Activated CD8-positive, alpha-beta memory T cell treated with anti-CD3 and anti-CD28 coated beads for 48 hours (primary cell): ENCODE measurements at places on chromosomes 12 and 14.

DNA sequence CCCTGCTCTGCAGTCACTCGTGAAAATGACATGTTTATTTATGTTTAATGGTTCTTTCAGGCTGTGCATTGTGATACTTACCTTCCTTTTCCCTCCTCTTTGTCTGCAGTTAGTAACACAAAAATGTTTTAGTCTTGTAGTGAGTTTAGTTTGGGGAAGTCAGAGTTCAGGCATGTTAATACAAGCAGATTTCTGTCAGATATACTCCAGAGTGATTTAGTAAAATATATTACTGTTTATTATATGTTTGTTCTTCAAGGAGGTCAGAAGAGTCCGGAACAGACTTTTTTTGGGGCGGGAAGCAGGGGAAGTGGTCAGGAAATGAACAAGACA, 28.7 kb downstream of the MSRB3 start:
- DNase-seq: no peak

- DNase-seq: no peak
These were observed 38.7 kb upstream of the SYCP3 start for GRCh38 chr12:101777978-101778377.

- no peak for DNase-seq
These were observed 21.5 kb downstream of the RIN3 start for GRCh38 chr14:92534932-92535643.

- DNase-seq: no peak
These were observed 58.3 kb downstream of the SLC15A5 start for GRCh38 chr12:16218934-16219751.

DNA sequence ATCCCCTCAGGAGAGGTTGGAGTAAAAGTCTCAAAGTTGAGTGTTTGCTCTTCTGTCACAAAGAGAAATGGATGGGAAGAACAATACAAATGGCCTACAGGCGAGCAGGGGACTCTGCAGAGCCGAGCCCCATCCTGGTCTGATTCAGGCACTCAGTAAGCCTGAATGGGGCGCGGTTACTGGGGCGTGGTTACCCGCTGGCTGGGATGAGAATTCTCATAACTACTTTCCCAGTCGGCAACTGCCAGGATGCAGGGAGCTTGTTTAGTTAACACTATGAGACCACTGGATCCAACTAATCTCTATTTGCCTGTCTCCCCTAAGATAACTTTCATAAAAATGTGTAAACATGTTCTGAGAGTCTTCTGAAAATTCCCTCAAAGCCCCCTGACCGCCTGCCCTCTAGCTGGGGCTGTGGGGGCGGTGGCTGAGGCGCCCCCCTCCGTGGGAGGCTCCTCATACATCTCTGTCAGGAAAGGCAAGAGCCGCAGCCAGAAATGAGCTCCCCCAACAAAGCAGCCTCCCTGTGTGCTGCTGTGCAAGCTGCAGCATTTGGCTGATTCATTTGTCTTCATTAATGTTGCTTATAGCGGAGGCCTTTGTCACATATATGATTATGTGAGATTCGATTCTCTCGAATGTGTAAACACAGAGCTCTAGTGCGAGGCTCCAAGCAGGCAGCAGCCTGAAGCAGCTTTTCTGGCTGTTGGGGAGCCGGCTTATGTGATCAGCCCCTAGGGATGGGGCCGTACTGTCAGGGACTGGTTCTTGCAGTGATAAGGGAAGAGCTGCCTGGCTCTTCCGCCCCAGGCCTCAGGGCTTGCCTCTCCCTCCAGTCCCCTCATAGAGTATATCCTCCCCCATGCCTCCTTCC, 126.1 kb upstream of the ARHGAP5 start:
- no peak for DNase-seq

GRCh38 chr12:51320695-51321320, 3.2 kb downstream of the BIN2 start:
- DNase-seq: no peak

GRCh38 chr12:51323966-51324895, at the start of gene BIN2:
Gene BIN2 (minus strand): TSS chr12:51324174. CDS start chr12:51324102, 72 bp downstream.
- peak; percentile 52 for DNase-seq

DNA sequence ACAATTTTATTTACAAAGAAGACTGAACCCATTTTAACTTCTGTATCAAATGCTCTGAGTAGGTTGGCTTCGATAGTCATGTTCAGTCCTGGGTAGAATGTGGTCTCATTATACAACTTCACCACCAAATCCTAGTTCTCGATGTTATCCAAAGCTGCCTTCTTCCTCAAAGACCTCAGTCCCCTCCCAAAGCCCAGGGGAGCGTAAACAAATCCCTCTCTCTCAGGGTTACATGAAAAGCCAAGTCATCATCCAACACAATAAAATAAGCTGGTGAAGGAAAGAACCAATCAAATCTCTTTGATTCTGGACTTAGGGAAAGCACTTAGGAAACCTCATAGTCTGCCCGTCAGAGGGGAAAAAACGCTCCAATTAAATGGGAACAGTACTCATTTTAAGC, 9.1 kb downstream of the PTCSC3 start:
- no peak for DNase-seq

DNA sequence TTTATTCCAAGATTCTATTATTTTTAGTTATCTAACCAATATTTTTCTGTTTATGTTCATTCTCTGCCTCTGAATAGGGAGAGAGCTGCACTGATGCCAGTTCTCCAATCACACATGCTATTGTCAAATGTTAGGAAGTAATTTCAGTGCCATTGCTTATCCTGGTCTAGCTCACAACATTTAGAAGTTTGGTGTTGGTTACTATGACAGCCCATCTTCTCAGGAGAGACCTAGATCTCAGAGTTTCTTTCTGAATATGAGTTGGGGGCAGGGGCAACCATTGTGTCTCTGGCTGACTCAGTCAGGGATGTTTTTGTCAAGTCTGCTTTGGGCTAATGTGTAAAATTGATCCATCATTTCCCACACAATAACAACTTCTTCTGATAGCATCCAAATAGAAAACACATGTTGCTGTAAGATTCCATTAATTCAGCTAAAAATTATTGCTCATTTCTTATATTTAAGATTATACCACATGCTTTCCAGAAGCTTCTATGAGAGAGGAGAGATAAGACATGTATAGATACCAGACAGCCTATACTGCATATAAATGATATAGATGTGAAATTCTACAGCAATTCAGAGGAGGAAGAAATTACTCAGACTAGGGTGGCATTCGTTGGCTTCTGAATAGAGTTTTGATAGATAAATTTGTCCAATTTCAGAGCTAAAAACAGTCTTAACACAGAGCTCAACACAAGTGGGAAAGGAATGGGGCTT, 64.8 kb downstream of the DACT1 start:
- DNase-seq: no peak

DNA sequence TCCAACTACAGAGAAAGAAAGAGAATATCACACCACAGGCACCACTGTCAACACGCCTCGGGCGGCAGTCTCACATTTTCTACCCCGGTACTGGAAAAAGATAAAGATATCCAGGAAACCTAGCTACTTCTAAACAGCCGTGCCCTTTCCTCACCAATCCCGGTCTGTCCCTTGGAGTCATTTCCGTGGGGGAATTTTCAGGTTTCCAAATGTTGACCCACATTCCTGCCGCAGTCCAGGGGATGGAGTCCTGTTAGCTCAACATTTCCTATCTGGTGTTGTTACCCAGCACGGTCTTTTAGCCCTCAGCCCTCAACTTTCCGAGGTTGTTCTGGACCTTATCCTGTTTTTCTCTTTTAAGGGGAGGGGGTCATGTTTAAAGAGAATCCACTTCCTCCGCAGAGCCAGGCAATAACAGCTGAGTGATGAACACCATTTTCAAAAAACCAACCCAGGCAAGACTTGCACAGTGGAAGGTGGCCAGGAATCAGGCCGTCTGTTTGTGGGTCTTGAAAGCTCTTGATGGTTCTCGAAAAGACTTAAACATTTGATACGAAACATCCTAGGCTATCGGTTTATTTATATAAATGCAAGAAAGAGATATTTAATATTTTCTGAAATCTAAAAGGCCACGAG, 4.6 kb downstream of the SSH1 start:
- DNase-seq: no peak

DNA sequence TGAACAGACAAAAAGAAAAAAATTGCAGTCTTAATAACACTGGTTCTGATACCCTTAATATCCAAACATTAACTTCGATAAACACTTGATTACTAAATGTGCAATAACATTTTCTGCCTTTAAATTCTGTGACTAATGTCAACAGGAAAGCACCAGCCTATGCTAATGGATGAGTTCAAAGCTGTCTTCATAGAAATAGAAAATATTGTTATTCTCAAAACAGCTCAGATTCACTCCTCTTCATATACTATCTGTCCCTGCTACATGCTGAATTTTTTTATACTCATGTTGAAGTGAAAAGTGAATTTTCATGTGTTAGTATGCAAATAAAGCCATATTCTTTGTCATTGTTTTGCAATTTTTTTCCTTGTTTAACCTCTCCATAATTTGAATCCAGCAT, 13.9 kb downstream of the TAS2R43 start:
- DNase-seq: no peak

DNA sequence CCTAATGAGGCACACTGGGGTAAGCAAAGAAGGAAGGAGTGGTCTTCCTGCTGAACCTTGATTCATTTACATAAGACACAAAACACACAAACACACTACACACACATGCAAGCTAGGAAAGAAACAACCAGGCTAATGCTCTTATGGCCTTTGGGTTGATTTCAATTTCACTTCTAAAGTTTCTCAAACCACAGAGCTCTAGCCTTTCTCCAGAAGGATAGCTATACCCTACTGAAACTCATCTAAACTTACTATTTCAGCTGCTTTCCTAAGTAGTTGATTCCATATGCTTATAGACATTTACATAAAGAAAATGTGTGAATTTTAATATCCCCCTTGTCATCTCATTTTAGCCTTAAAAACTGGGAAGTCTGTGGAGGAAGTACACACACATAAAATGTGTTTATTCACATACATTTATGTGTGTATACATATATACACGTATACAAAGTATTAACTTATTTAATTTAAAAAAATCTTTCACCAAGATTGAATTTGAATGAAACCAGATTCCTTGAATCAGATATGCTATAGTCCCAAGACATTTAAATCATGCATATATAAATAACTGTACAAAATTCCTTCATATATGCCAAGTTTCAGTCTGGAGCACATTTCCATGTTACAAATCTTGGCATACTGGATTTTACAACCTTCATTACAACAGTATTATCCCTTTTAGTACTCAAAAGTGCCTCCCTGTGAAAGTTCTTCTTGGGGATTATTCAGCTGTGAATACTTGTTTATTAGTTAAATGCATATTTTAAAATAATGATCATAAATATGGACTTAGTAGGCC, 231.8 kb upstream of the NPAS3 start:
- no peak for DNase-seq
